Stimulated activated CD4-positive, alpha-beta T cell treated with anti-CD3 and anti-CD28 coated beads, TNF-alpha, amount 100 ng/mL, for 1 hour (primary cell): ENCODE measurements at places on chromosomes 5 and 9.

DNA sequence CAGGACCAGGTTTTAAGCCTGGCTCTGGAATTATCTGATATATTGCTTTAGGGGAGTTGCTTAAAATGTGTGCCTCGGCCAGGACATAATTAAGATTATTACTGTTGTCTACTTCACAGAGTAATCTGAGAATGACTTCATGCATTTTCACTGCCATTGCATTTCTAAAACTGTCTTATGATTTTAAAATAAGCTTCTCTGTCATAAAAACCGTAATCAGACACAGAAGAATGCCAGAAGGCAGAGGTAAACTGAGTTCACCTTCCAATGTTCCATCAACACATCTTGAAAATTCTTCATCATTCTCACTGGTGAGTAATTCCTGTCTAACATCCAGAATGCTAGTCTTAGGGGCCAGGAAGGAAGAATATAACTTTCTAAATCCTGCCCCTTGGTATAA, 47.1 kb downstream of the ISOC1 start:
- no peak for DNase-seq

GRCh38 chr5:96683392-96683791, 21.2 kb downstream of the CAST start:
- no peak for DNase-seq

DNA sequence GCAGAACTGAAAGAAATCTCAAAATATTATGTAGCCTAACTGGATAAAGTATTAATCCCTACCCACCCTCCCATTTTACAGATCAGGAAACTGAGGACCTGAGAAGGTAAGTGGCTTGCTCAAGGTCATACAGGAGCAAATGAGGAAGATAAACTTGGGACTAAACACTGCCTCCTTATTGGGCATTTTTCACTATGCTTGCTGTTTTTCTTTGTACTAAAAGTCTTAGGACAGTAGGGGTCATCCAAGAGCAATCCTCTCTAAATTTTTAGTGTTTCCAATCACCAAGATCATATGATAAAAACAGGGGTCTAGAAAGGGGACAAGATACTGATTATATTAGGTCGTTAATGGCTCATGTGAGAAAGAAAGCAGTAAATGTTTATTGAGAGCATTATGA, 80.8 kb downstream of the RORB start:
- DNase-seq = no peak

DNA sequence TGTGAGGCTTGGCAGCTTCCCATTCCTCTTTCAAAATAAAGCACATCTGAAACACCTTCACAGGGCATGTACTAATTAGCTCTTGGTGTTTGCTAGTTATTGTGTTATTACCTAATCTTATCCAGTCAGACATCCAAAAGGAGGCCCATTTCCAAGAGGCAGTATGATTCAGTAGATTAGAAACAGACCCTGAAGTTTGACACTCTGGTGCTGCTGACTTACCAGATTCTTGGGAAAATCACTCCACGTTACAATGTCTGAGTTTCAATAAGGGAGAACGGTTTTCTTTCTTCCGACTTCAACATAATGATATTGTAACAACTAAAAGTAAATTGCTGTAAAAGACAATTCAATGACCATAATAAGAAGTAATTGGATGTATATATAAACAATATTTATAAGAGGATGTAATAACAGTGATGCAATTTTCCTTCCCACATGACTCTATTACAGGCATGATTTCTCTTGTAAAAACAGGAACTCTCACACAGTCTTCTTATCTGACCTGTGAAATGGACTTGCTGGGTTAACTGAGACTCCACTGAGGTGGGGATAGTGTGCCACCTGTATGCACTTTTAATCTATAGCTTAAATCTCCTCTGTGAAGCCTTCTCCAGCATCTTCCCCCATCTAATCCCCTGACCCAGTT, 181.3 kb upstream of the ELL2 start:
- no peak for DNase-seq

DNA sequence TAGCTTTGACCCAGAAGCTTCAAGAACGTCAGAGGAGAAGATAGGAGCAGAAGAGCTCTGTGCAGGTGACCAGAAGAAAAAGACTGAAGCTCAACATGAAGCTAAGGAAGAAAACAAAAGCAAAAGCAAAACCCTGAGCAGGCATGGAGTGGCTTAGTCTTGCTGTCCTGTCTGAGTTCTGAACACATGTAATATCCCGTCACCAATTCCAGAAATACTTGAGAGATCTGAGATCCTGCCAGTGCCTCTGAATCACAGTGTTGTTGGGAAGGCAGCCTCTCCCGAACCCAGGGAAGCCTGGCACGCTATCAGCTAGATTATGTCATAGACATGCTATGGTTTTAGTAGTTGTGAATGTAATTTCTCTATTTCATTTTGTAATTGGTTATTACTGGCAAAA, 235.7 kb downstream of the ICE1 start:
- DNase-seq = no peak
